ENCODE measurements at places on chromosomes 12 and 14.

- no peak for DNase-seq
These were observed 19.4 kb downstream of the LDHB start for GRCh38 chr12:21638054-21638891.

- no peak for DNase-seq
These were observed 7.1 kb downstream of the OSBPL8 start for GRCh38 chr12:76552343-76552938.

- no peak for DNase-seq
These were observed 45.8 kb downstream of the ATL1 start for GRCh38 chr14:50605766-50606165.

- DNase-seq, result no peak
These were observed 9.2 kb upstream of the TSPAN8 start for GRCh38 chr12:71166862-71167496.

DNA sequence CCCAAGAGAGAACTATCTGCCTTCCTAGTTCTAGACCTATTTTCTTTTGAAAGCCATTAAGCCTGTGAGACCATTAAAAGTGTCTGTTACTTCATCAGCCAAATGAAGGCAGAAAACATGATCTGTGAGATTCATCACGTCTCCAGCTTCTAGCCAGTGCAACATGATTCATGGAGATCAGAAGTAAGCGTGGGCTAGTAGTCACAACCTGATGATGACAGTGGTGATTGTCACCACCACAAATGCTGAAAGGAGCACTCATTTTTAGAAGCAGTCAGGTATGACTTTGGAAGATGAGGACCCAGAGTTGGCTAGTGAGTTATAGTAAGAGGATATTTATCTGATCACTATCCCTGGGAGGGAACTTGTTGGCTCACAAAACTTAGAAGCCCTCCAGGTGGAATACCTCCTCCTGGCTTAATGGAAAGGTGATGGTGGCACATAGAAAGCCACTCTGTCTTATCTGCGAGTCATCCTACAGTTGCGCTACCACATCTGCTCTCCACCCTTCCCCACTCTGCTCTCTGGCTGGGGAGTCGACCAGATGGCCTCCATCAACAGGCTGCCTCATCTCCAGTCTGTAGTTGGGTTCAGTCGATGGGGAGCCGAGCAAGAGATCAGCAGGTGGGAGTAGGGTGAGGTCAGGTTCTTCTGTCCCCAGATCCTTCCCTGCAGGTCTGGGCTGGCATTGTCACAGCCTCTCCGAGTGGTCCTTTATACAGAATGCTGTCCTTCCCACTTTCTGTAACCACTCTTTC, 317.6 kb upstream of the FKBP4 start:
- DNase-seq, result no peak

- DNase-seq, result no peak
These were observed 6.1 kb upstream of the TSPAN9 start for GRCh38 chr12:3071107-3071506.

DNA sequence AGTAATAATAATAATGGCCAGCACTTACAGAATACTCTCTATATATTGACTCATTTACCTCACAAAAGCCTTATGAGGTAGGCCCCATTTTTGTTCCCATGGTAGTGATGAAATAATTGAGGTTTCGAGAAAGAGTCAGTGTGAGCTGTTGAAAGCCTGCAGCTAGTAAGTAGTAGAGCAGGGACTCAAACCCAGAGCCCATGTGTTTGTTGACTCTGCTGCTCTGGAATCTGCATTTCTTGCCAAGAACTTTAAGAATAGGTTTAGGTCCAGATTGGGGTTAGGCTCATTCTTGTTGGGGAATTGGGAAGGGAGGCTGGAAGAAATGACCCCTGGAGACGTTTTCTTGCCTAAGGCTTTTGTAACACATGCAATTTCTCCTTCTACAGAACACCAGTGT, 27.9 kb downstream of the DYRK4 start:
- no peak for DNase-seq

- DNase-seq, result no peak
These were observed 1.4 kb downstream of the ETNK1 start for GRCh38 chr12:22626406-22626805.
